Stimulated activated CD4-positive, alpha-beta T cell treated with anti-CD3 and anti-CD28 coated beads, Interleukin-4, amount 100 ng/mL, for 1 hour (primary cell): ENCODE measurements at places on chromosomes 11 and 22.

DNA sequence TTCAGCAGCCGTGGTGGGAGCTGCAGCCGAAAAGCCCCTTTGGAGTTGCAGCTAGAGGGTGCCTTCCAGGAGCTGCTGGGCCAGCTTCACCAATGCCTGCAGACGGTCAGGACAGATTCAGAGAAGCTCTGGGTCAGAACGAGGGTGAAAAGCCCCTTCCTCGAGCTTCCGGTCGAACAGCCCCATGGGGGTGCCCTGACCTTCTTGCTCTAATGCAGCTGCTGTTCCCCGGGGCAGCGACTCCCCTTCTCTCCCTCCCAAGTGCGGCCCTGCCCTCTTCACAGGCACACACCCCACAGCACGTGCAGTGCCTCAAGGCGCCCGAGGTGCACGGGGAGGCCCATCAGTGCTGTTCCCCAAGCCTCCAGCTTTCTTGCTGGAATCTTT, 9.6 kb upstream of the IFITM3 start:
- no peak for DNase-seq

GRCh38 chr11:7165911-7166310, 77.1 kb downstream of the RBMXL2 start:
- no peak for DNase-seq

DNA sequence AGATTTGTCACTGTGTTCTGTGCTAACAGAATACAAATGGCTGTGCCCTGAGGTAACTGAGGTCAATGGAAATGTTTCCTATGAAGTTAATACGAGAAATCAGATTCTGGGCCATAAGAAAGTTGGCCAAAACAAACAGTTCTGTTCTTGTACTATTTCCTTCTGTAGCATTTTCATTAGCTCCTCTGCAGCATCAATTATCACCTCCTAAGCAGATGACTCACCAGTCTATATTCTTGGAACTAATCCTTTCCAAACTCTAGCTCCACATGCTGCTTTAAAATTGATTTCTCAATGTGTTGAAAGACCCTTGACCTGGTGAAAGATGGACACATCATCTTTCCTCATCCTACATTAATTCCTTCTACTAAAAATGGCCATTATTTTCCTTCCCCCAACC, 736.0 kb downstream of the NELL1 start:
- DNase-seq, result no peak

DNA sequence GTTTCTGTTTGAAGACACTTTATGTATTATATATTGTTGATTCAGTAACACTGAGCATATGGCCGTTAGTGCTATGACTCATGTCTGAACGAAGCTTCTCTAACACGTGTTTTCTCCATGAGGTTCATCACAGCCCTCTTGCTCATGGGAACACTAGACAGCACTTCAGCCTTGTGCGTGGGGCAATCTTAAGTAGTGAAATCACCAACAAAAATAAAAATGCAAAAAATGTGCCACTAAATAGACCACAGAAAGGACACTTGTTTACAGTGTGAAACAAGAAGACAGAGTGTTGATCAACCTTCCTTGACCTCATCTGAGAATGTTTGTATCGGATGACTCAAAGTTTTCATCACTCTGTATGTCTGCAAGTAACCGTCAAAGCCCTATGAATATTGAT, 94.5 kb downstream of the FDX1 start:
- no peak for DNase-seq

DNA sequence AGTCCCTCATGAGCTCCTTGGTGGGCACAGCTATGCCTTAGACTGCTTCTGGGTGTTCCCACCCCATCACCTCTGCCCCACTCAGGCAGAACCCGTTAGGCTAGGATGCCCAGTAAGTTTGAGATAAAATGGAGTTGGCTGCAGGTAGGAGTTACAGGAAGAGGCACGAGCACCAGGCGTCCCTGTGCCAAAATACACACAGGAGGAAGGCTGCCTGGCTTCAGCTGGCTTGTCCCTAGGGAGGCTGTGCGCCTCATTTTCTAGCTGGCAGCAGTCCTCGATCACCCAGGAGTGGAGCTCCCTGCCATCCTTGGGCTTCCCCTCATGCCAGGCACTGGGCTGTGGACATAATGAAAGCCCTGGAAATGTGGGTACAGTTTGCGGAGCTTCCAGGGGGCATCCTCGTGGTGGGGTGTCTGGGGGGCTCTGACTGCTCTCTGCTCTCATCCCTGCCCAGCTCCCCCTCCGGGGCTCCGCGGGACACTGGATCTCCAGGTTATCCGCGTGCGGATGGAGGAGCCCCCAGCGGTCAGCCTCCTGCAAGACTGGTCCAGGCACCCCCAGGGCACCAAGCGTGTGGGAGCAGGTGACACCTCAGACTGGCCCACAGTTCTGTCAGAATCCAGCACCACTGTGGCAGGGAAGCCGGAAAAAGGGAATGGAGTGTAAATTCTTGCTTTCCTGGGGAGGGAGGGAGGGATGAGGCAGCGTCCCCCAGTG, 12.3 kb upstream of the MARK2 start:
- DNase-seq, result no peak

DNA sequence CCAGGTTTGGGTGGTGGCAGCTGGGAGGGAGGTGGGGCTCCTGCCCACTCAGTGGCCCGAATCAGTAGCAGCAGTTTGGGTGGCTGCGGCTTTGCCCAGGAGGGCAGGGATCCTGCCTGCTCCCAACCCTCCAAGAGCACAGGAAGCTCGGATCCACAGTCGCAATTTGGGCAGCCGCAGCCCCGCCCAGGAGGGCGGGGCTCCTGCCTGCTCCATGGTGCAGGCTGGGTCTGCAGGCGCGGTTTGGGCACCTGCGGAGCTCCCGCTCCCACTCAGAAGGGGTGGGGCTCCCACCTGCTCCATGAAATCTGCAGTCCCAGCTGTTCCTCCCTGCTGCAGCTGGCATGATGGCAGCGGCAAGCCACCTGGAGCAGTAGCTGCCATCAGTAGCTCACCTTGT, 38.1 kb upstream of the CALCB start:
- no peak for DNase-seq

- DNase-seq, result no peak
Observed at GRCh38 chr11:37394236-37394870, 796.3 kb upstream of the RAG2 start.

DNA sequence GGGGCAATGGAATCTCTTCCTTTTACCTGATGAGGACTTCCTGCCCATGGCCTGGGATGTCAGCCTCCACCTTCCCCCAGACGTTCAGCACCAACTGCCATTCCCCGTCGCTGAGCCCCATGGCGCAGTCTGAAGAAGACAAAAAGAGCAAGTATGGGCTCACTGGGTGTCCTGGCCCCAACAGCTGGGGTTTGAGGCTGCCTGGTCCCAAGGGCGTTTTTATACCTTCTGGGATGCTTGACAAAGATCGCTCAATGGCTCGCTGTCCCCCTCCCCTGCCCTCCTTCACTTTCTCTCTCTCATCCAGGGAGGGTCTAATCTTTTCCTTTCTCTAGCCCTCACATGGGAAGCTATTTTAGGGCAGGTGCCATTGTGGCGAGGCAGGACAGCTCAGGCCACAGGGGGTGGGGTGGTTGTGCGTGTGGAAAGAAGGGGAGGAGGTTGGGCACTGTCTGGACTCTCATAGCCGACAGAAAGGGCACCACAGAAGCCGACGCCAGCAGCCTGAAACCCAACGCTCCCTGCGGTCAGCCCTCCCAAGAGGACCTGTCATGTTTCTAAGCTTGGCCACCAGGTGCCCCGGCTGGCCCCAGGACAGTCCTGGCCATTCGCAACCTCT, at the start of gene MB:
MB (minus strand) TSS at position 193 of the 619 bp plus-strand sequence; CDS start at position 121, 72 bp downstream.
- no peak for DNase-seq

- no peak for DNase-seq
Observed at GRCh38 chr22:38554281-38554680, 15.7 kb downstream of the DMC1 start.
